ENCODE measurements at places on chromosomes 6 and 20. TPM values are rescaled to one million over a fixed set of nuclear protein-coding genes. Genes with fewer than 3 reads are reported as not detected.

GRCh38 chr6:138800377-138801150, 4.7 kb downstream of the ECT2L start:
- H3K4me1 ChIP-seq = peaks cover 8% of the 10 kb centered on the region
- H3K4me3 ChIP-seq = no peak overlapping the region
- H3K27ac ChIP-seq = no peak overlapping the region
- H3K27me3 ChIP-seq = peaks cover 11% of the 10 kb centered on the region

DNA sequence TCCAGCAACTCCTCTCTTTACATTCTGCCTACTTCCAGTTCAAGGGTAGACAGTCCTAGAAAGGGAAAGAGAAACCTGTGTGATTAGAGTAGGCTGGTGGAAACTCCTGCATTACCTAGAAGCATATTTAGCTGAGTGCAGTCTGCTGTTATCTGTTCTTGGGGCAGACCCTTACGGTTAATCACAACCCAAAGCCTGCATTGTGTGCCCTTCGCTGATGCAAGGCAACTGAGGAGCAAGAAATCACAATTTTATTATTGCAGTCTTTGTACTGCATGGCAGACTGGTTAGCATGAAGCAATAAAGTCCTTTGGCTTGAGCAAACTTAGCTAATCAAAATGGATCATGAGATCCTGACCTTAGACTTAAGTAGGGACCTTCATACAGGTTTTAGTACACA, 1.5 kb upstream of the GOPC start:
- no peak for DNase-seq
- H3K36me3 ChIP-seq = no peaks in the 10 kb centered on the region
- no peaks in the 10 kb centered on the region for H3K27me3 ChIP-seq
- peaks cover 6% of the 10 kb centered on the region for H3K4me1 ChIP-seq
- H3K27ac ChIP-seq = no peak overlapping the region

- no peak for DNase-seq
- no peak overlapping the region for H3K27ac ChIP-seq
- no peaks in the 10 kb centered on the region for H3K4me1 ChIP-seq
- no peaks in the 10 kb centered on the region for H3K36me3 ChIP-seq
Measured at GRCh38 chr6:101011186-101011585, 130.1 kb upstream of the ASCC3 start.

- no peak overlapping the region for H3K27ac ChIP-seq
- DNase-seq = no peak
Measured at GRCh38 chr20:54257071-54257816, 49.4 kb downstream of the PFDN4 start.

GRCh38 chr20:38214256-38215193, 46.0 kb downstream of the KIAA1755 start:
- H3K4me3 ChIP-seq = no peak overlapping the region
- no peaks in the 10 kb centered on the region for H3K36me3 ChIP-seq
- no peaks in the 10 kb centered on the region for H3K4me1 ChIP-seq
- no peaks in the 10 kb centered on the region for H3K27me3 ChIP-seq

TP53INP2 gene
- total RNA-seq = 3.3 TPM

DNA sequence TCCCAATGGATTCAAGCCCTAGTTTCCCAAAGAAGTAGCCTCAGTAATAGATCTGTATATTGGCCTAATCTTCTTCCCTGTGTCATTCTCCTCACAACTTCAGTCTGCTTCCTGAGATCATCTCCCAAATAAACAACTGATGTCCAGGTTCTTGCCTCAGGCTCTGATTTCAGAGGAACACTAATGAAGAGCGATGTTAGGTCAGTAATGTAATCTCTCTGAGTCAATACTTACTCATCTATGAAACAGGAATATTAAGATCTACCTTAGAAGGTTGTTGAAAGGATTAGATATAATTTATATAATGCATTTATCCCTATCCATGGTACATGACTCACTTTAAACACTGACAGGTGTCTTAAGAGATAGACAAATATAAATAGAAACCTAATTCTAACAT, 246.0 kb upstream of the FLRT3 start:
- no peaks in the 10 kb centered on the region for H3K4me1 ChIP-seq
- no peaks in the 10 kb centered on the region for H3K36me3 ChIP-seq
- H3K4me3 ChIP-seq = no peak overlapping the region
- H3K27me3 ChIP-seq = no peaks in the 10 kb centered on the region

PDYN gene
- total RNA-seq = 0.47 TPM

RBBP8NL gene
- total RNA-seq = 0.66 TPM

DNA sequence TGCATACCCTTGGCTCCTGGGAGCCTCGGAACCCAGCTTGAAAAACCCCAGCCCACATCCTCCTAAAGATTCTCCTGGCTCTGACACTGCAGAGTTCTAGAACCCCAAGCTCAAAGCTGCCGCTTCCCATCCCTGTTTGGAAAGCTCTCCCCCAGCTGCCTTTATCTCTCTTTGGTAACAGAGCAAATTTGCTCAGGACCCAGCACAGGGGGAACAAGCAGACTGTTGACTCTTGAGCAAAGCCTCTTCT, 38.9 kb downstream of the HNF4A start:
- DNase-seq = no peak
- H3K36me3 ChIP-seq = no peaks in the 10 kb centered on the region
- no peak overlapping the region for H3K4me3 ChIP-seq
- H3K27ac ChIP-seq = no peak overlapping the region
- H3K27me3 ChIP-seq = peaks cover 2% of the 10 kb centered on the region

- peaks cover 4% of the 10 kb centered on the region for H3K27me3 ChIP-seq
- no peak for DNase-seq
- H3K36me3 ChIP-seq = no peaks in the 10 kb centered on the region
Measured at GRCh38 chr20:61328911-61329558, 77.0 kb downstream of the CDH4 start.

FRK gene
- 0.12 TPM for total RNA-seq

DNA sequence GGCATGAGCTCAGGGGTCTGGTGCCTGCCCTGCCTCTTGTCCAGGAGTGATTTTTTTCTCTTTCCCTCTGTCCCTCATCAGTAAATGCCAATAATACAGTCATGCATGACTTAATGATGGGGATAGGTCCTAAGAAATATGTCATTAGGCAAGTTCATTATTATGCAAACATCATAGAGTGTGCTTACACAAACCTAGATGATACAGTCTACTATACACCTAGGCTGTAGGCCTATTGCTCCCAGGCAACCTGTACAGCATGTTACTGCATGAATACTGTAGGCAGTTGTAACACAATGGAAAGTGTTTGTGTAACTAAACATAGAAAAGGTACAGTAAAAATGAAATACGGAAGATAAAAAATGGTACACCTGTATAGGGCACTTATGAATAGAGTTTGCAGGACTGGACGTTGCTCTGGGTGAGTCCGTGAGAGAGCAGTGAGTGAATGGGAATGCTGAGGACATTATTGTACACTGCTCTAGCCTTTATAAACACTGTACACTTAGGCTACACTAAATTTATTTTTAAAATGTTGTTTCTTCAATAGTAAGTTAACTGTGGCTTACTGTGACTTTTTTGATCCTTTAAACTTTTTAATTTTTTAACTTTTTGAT, 22.1 kb downstream of the PBOV1 start:
- no peak overlapping the region for H3K27ac ChIP-seq
- H3K36me3 ChIP-seq = no peaks in the 10 kb centered on the region
- no peak overlapping the region for H3K4me3 ChIP-seq
- H3K27me3 ChIP-seq = no peaks in the 10 kb centered on the region
- DNase-seq = no peak

TMEM170B gene
- 8.6 TPM for total RNA-seq

DNA sequence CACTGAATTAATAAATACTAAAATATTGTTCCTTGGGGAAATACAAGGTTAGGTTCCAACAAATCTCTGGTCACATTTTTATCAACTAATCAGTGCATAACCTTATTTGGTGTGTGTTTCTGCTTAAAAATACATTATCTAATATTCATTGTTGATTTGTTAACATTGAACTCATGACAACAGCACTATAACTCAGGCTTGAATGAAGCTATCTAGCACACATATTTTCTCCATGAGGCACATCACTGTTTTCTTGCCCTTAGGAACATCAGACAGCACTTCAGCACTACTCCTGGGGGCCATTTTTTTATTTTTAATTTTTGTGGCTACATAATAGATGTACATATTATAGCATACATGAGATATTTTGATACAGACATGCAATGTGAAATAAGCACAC, 277.2 kb upstream of the NT5E start:
- H3K27ac ChIP-seq = no peak overlapping the region
- H3K4me3 ChIP-seq = no peak overlapping the region
- DNase-seq = no peak
- no peaks in the 10 kb centered on the region for H3K27me3 ChIP-seq
- no peaks in the 10 kb centered on the region for H3K4me1 ChIP-seq

TMEM200A gene
- 22.7 TPM for total RNA-seq

DNA sequence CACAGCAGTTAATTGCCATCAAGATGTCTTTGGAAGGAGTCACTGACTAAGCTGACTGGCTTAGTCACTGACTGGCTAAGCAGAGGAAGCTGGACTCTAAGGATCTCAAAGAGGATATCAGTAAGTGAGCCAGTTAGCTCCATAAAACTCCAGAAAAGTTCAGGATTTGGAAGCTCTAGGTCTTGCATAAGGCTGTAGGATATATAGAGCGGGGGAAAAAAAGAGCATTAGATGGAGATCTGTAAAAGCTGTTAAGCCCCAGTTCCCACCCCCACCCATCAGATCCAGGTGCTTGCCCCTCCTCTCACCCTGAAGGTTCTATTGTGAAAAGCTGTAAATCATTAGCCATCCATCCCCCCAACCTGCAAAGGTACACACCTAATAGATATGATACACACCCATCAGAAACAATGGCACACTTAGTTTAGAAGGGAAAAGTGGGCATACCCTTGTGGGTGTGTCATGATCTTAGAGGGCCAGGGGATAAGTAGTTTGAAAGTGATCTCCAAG, 32.2 kb downstream of the CARMIL1 start:
- H3K4me3 ChIP-seq = no peak overlapping the region

DNA sequence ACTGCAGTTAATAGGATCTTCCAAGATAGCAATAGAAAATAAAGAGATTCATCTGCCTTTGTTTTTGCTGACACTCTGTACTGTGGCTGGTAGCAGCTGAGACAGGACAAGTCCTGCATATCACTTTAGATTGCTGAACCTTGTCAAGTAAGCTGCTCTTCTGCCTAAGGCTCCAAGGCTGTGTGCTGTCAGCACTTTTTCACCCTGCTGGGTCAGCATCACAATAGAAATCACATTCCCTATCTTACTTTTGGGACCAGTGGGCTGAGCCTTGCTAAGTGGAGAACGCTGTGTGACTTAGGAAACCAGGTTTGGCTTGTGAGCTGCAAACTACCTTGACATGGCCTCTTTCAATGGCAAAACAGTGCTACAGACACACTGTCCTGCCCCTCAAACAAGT, 263.9 kb downstream of the FRK start:
- H3K36me3 ChIP-seq = no peaks in the 10 kb centered on the region
- H3K27me3 ChIP-seq = no peaks in the 10 kb centered on the region
- H3K27ac ChIP-seq = no peak overlapping the region
- peak; percentile 46 for DNase-seq
- H3K4me3 ChIP-seq = no peak overlapping the region
- H3K4me1 ChIP-seq = peaks cover 28% of the 10 kb centered on the region

- no peaks in the 10 kb centered on the region for H3K36me3 ChIP-seq
- H3K4me3 ChIP-seq = peak overlapping the region; percentile 11
- peak; percentile 40 for DNase-seq
- H3K27me3 ChIP-seq = peaks cover 90% of the 10 kb centered on the region
Measured at GRCh38 chr6:10407018-10407673, 7.7 kb downstream of the TFAP2A start.

DNA sequence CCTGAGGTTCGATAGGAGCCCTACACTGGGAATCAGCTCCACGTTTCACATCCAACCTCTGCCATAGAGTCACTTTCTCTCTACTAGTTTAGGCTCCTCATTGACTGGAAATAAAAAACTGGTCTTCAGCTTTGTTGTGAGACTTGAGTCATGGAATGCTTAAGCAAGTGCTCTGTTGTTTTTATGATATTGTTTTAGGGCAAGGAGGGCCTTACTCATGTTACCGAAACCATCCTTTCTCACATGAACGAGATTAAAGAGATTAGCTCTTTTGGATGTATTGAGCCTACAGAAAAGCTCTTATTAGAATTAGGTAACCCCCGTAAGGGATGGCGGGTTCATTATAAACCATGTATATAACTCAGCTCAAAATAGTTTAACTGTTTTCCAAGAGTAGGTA, 6.9 kb upstream of the MOCS1 start:
- no peaks in the 10 kb centered on the region for H3K27me3 ChIP-seq
- no peak overlapping the region for H3K4me3 ChIP-seq
- H3K36me3 ChIP-seq = no peaks in the 10 kb centered on the region
- no peak overlapping the region for H3K27ac ChIP-seq
- H3K4me1 ChIP-seq = peaks cover 17% of the 10 kb centered on the region

DNA sequence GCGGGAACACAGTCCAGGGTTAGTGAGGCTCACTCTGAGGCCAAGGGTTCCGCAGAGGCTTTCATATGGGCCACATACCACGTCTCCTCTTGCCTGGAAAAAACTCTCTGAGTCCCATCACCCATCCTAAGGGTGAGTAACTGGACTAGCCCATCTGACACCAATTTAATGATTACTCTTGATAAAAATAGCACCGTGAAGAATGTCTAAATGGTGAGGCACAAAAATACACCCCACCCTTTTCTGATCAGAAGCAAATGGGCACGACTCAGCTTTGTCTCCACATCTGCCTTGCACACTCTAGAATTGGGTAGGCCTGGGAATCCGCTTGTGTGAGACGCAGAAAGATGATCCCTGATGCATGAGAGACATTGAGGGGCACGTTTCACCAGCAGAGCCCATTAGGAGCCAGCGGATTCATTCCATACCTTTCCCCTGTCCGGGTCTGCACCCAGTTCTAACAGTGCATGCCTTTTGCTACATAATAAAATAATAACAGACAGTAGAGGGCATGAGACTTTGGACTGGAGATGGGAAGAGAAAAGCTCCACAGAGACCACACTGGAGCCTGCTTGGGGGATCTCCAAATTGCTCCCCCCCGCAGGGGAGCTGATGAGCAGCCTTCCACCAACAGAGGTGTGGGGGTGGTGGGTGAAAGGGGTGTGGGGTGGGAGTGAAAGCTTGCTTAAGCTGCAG, 110.0 kb upstream of the KCNK16 start:
- H3K36me3 ChIP-seq = no peaks in the 10 kb centered on the region
- H3K4me3 ChIP-seq = no peak overlapping the region
- DNase-seq = no peak
- H3K4me1 ChIP-seq = 0 out of 2 replicates have a peak, but pooled peaks cover 5% of the 10 kb centered on the region

C6orf58 gene
- not detected for total RNA-seq

HCRTR2 gene
- not detected for total RNA-seq

FRS3 gene
- 4.9 TPM for total RNA-seq

OXT gene
- not detected for total RNA-seq

- H3K36me3 ChIP-seq = no peaks in the 10 kb centered on the region
- H3K27ac ChIP-seq = no peak overlapping the region
- no peaks in the 10 kb centered on the region for H3K4me1 ChIP-seq
- no peak overlapping the region for H3K4me3 ChIP-seq
- no peaks in the 10 kb centered on the region for H3K27me3 ChIP-seq
- no peak for DNase-seq
Measured at GRCh38 chr6:64062960-64063683, 427.5 kb downstream of the PHF3 start.
